Chondrocyte (in vitro differentiated cells): ENCODE measurements at places on chromosomes 1 and 21.

DNA sequence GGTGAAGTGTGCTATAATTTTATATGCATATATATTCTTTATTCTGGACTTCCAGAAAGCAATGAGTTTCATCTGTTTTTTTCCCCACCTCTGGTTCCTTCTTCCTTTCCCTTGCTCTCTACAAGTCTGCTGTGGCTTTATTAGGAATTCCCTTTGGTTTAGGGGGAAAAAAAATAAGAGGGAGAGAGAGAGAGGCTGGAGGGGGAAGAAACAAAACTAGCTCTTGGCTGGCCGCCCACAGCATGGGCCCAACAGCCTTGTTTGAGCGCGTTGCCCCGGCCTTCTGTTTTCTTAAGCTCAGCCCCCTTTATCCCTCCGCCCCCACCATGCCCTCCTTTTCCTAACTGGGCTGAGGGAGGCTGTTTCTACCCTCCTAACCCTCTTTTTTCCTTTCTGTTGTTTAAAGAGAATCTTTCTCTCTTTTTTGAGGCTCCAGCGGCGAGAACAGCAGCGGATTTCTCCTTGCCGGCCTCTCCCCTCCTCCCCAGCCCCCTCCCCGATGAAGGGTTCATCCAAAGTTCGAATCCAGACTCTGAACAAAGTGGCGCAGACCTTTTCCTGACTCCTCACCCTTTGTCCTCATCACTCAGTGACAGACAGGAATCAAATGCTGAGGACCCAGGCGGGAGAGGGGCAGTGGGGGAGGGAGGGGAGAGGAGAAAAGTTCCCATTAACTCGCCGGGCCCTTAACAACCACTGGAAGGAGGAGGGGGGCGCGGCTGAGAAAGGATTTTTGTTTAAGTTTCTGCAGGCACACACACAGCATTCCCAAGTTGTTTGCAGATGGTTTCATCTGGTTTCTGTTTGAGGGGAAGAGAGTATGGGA, 29.7 kb downstream of the PBX1 start:
- DNase-seq, result no peak

DNA sequence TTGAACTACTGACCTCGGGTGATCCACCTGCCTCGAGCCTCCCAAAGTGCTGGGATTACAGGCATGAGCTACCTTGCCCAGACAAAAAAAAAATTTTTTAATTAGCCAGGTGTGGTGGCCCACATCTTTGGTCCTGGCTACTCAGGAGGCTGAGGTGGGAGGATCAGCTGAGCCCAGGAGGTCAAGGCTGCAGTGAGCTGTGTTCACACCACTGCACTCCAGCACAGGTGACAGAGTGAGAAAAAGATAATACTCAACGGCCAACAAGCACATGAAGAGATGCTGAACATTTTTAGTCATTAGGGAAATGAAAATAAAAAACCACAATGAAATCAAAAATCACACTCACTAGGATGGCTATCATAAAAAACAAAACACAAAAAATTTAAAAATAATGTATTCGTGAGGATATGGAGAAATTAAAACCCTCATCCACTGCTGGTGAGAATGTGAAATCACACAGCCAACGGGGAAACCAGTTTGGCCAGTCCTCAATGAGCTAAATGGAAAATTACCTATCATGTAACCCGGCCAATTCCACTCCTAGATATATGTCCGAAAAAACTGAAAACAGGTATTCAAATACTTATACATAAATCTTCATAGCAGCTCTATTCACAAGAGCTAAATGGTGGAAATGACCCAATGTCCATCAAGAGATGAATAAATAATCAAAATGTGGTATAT, 41.2 kb downstream of the ENAH start:
- no peak for DNase-seq

- no peak for DNase-seq
Observed at GRCh38 chr1:220564216-220564615, 36.3 kb downstream of the MARK1 start.

GRCh38 chr1:15836772-15837669, 10.5 kb upstream of the SPEN start:
- peak; percentile 73 for DNase-seq

- no peak for DNase-seq
Observed at GRCh38 chr21:36791180-36791579, 92.3 kb downstream of the SIM2 start.

- no peak for DNase-seq
Observed at GRCh38 chr21:35585155-35585554, 475.2 kb downstream of the SETD4 start.

DNA sequence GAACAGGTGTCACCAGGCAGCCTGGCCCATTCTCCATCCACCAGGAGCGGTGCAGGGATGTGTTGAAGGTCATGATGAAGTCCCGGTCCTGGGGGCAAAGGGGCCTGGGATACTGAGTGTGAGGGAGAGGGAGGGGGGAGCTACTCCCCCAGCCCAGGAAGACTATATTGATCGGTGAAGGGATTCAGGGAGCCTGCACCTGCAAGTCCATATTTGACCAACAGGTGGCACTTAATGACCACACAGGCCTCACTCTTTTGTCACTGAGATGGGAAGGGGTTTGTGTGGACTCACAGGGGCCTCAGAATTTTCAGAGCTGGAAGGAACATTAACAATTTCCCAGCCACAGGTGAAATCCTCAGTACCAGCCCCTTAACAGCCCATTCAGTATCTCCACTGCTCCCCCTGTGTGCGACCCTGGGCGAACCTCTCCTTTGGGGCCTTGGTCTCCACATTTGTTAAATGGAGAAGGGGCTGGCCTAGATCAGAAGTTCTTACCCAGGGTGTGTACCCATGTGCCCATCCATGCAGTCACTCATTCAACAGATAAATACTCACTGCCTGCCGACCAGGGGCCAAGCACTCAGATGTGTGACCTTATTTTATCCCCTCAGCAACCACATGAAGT, 55.6 kb downstream of the NKAIN1 start:
- no peak for DNase-seq

GRCh38 chr1:154497026-154497806, 4.8 kb upstream of the TDRD10 start:
- DNase-seq, result no peak

DNA sequence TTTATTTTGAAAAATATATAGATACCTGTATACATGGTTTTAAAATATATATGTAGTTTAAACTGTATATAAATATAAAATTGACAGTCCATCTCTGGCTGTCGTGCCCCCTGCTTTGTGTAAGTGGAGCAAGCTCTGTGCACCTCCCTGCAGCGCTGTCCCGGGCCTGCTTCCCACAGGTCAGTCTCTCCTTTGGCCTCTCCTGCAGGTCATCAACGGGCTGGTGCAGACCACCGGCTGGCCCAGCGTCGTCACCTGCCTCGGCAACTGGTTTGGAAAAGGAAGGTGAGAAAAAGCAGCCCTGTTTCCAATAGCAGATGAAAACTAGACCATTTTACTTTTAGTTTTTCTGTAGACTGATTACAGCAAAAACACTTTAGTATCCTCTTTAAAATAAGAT, 28.5 kb downstream of the SLC37A1 start:
- no peak for DNase-seq

- no peak for DNase-seq
Observed at GRCh38 chr1:219500327-219500897, 112.5 kb downstream of the ZC3H11B start.

- no peak for DNase-seq
Observed at GRCh38 chr1:109815809-109816174, 52.1 kb upstream of the EPS8L3 start.

- DNase-seq, result no peak
Observed at GRCh38 chr1:227353186-227353585, 34.9 kb upstream of the CDC42BPA start.

DNA sequence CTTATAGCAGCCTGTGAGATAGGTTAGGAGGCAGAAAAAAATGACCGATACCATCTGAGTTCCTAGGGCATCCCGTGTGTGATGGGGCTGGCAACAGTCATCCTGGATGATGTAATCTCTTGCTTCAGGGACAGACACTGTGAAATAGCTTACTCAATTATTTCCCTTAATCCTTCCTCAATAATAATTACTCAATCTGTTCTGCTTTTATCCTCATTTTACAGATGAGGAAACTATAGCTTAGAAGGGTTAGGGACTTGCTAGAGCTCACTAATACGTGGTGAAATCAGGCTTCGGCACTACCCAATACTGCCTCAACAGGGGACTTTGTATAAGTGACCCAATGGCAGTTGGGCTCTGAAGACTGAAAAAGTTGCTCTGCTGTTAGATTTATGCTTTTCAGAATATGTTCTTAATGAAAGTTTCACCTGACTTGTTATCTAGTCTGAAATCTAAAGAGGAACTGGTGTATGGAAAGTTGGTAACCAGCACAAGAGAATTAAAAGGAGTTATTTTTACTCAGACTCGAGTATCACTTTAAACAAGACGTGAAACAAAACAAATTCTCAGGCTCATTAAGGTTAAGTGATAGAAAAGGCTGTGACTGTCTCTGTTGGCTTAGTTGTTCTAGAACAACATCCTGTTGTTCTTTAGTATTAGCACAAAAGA, 14.4 kb downstream of the CD55 start:
- no peak for DNase-seq
